Activated T-cell treated with anti-CD3 and anti-CD28 coated beads, Interleukin-2, amount 50 U/mL, for 72 hours (primary cell): ENCODE measurements at places on chromosomes 11 and 22. TPM values are rescaled to one million over a fixed set of nuclear protein-coding genes. Genes with fewer than 3 reads are reported as not detected.
A peak's percentile ranks its signal among the peaks of the same experiment; 100 is the strongest.

- DNase-seq: no peak
- no peaks in the 10 kb centered on the region for H3K27me3 ChIP-seq
- no peaks in the 10 kb centered on the region for H3K4me1 ChIP-seq
- H3K27ac ChIP-seq: no peak overlapping the region
These were observed 771.1 kb upstream of the LUZP2 start for GRCh38 chr11:23725752-23726151.

GRCh38 chr11:57527056-57527631 lies 3.4 kb downstream of the TIMM10 start:
- peak; percentile 74 for DNase-seq
- H3K36me3 ChIP-seq: peaks cover 21% of the 10 kb centered on the region
- H3K27ac ChIP-seq: peak overlapping the region; percentile 64

Gene TTC12
- 17.4 TPM for total RNA-seq

- H3K27ac ChIP-seq: no peak overlapping the region
- H3K4me3 ChIP-seq: no peak overlapping the region
- H3K36me3 ChIP-seq: no peaks in the 10 kb centered on the region
- DNase-seq: no peak
- H3K4me1 ChIP-seq: no peaks in the 10 kb centered on the region
These were observed 59.3 kb upstream of the TTC12 start for GRCh38 chr11:113255096-113255495.

GRCh38 chr22:37401401-37402183 lies 25.7 kb downstream of the ELFN2 start:
- H3K4me3 ChIP-seq: no peak overlapping the region
- no peak overlapping the region for H3K27ac ChIP-seq
- no peaks in the 10 kb centered on the region for H3K4me1 ChIP-seq

DNA sequence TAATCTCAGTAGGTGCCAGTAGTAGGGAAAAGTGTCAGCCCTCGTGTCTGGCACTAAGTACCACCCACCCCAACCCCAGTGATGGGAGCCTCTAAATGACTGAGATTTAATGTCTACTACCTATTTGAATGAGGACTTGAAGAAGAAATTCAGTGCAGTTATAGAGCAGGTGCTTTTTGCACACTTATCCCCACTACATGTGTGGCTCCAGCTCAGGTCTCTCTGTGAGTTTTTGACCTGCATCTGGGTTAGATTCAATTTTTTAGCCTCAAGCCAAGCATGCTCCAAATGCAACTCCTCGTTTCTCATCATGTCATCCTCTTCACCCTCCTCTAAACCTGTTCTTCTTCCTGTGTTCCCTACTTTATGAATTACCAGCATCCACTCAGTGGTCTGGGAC lies 24.9 kb upstream of the NNMT start:
- no peak overlapping the region for H3K27ac ChIP-seq
- no peak overlapping the region for H3K4me3 ChIP-seq
- peaks cover 25% of the 10 kb centered on the region for H3K27me3 ChIP-seq
- DNase-seq: no peak
- no peaks in the 10 kb centered on the region for H3K4me1 ChIP-seq

DNA sequence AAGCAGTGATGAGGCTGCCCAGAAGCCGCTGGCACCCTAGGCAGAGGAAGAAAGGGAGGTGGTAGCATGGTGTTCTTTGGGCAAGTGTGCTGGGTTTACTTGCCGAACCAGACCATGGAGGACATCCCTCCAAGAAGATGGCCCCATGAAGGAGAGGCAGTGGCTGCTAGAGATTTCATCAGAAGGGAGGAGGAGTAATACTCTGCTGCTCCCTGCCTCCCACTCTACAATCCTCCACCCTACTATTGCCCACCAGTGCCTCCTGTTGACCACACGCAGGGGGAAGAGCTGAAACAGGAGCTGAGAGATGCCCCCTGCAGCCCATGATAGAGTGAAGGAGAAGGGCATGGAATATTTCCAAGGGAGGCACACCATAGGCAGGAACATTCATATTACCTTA lies 51.0 kb upstream of the PRSS23 start:
- H3K27ac ChIP-seq: no peak overlapping the region
- H3K4me1 ChIP-seq: peaks cover 5% of the 10 kb centered on the region
- peaks cover 59% of the 10 kb centered on the region for H3K27me3 ChIP-seq

- peak overlapping the region; percentile 74 for H3K27ac ChIP-seq
- H3K4me3 ChIP-seq: peak overlapping the region; percentile 91
- DNase-seq: no peak
- H3K27me3 ChIP-seq: no peaks in the 10 kb centered on the region
- peaks cover 5% of the 10 kb centered on the region for H3K36me3 ChIP-seq
These were observed 804 bp downstream of the APIP start for GRCh38 chr11:34915136-34916014.

Gene MS4A3
- total RNA-seq: not detected

GRCh38 chr11:39174196-39174595 lies 2285.3 kb downstream of the LRRC4C start:
- DNase-seq: no peak
- no peaks in the 10 kb centered on the region for H3K27me3 ChIP-seq
- no peaks in the 10 kb centered on the region for H3K36me3 ChIP-seq
- H3K4me3 ChIP-seq: no peak overlapping the region
- H3K4me1 ChIP-seq: no peaks in the 10 kb centered on the region

DNA sequence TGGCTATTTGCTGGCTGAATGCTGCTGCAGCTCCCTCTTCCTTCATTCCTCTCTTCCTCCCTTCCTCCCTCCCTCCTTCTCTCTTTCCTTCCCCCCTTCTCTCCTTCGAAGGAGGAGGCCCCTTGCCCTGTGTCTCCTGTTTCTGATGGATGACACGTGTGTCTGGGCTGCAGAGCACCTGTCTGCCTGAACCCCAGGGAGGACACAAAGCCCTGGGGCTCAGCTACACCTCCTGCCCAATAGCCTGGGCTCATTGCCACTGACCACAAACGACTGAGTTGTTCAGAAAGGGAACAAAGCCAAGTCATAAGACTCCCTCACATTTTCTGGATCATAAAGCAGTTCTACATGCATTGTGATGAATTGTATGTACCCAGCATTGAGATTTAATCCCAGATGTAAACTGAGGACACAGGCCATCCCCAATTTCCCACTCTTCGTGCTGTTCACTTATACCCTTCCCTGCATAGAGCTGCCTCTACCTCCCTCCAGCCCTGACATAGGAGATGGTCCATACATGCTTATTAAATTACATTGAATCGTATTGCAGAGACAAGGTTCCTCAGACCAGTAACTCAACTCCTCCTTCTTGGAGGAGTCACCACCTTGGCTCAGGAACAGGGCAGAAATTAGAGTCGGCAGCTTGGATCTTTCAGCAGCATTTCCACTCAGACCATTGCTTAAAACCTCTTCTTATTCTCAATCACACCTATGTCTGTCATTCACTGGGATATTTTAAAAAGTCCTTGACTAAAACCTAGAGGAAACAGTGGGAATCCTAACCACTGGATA lies 1.2 kb downstream of the CSRP3 start:
- H3K36me3 ChIP-seq: no peaks in the 10 kb centered on the region
- no peaks in the 10 kb centered on the region for H3K27me3 ChIP-seq
- no peak overlapping the region for H3K4me3 ChIP-seq
- no peak overlapping the region for H3K27ac ChIP-seq
- no peak for DNase-seq

DNA sequence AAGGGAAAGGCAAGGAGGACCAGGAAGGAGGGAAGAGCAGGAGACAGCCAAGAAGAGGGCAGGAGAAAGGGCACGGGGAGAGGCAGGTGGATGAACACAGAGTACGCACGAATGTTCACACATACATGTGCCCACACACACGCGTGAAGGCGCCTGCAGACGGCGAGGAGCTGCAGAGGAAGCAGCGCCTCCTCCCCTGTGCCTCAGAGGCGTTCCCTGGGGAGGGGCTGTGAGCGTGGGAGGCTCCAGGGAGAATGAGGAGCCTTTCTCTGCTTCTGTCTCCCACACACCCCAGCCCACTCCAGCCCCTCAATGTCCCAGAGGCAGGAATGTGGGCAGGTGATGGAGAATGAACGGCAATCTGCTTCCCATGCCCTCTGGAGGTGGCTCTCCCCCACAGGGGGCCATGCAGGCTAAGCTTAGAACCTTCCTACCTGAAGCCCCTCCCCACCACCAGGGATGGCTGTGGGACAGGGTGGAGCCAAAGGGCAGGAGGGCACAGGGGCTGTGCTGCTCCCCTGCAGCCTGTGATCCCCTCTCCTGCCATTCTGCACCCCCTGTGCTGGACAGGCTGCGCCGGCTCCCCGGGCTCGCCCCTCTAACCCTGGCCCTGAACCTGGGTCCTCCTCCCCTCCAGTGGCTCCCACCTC lies 25.3 kb downstream of the PPM1F start:
- H3K36me3 ChIP-seq: no peaks in the 10 kb centered on the region
- H3K4me3 ChIP-seq: no peak overlapping the region
- H3K27me3 ChIP-seq: no peaks in the 10 kb centered on the region

DNA sequence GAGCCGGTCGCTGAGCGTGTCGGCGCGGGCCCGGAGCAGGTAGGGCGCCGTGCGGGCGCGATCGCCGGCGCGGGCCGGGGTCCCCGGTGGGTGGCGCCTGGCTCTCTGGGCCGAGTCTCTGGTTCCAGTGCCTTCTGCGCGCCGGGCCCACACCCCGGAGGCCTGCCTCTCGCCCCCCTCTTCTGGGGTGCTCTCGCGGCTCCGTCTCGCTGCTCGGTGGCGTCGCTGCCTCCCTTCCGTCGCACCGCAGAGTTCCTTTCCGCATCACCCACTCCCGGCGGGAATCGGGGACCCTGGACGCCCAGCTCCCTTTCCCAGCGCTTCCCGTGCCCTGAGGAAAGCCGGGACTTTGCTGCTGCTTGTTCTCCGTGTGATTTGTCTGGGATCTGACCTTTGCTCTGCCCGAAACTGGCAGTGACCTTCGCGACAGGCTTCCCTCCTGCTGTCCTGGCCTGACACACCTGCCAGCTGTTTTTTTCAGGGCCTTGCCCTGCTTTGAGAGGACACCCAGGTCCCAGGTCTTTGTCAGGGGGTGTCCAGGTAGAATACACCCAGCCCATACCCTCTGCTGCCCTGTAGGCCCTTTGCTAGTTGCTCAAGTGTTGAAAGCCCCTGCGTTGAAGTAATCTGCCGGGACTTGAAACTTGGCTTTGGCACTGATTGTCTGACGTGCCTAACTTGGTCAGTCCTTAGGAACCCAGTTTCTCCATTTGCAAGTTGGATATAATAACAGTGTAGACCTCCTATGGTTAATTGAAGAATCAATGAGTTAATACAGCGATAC lies 711 bp downstream of the FDX1 start:
- H3K4me3 ChIP-seq: peak overlapping the region; percentile 100
- peak; percentile 7 for DNase-seq
- H3K27me3 ChIP-seq: no peaks in the 10 kb centered on the region
- H3K27ac ChIP-seq: peak overlapping the region; percentile 99
- H3K4me1 ChIP-seq: peaks cover 55% of the 10 kb centered on the region

GRCh38 chr11:27807596-27807995 lies 107.3 kb upstream of the BDNF start:
- no peak overlapping the region for H3K27ac ChIP-seq
- H3K36me3 ChIP-seq: no peaks in the 10 kb centered on the region
- no peaks in the 10 kb centered on the region for H3K4me1 ChIP-seq
- H3K4me3 ChIP-seq: no peak overlapping the region
- DNase-seq: no peak
